ENCODE measurements at places on chromosomes 13 and 19.
A peak's percentile ranks its signal among the peaks of the same experiment; 100 is the strongest.

- DNase-seq, result no peak
Measured at GRCh38 chr13:101846249-101846648, 393.8 kb downstream of the ITGBL1 start.

GRCh38 chr13:111506125-111506524 lies 185.7 kb downstream of the TEX29 start:
- peak; percentile 12 for DNase-seq

DNA sequence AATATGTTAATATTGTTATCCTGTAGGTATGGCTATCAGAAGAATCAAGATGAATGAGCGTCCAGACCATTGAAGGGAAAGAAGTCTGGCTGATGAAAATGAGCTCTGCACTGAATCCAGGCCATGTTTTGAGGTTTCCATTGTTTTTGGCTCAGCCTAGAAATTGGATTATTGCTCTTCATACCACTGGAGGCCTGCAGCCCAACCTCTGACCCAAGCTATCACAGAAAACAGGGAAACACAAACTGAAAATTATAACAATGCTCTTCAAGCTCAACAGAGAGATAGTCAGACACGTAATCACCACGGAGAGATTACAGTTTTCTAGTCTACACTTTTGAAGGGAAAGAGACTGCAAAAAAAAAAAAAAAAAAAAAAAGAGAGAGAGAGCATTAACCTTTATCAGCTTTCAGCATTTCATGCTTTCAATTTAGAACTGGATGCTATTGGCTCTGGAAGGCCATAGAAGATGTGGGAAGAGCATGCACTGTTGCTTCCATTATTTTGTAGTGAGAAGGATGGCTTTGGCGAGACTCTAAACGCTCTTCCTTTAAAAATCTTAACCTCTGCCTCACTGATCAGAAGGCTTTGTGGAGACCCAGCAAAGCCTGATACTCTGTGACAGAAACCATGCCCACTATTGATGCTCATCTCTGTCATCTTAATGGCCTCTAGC lies 10.8 kb downstream of the EDNRB start:
- no peak for DNase-seq

GRCh38 chr13:87244256-87244890 lies 426.8 kb upstream of the SLITRK5 start:
- DNase-seq, result no peak

DNA sequence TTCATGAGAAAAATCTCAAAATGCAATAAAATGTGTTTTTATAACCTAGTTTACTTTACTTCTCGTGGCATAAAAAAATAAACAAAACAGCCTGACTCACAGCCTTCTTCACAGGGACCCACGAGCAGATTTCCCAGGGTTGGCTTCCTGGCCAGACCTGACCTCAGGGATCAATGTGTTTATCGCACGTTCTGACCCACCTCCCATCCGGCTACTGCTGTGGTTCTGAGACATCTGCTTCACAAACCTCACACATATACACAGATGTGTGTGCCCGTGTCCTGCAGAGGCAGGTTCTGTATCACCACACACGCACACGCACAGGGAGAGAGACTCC lies 118.3 kb downstream of the COL4A2 start:
- peak; percentile 45 for DNase-seq

GRCh38 chr19:6773323-6773931 lies 919 bp downstream of the VAV1 start:
- DNase-seq, result peak; percentile 64

DNA sequence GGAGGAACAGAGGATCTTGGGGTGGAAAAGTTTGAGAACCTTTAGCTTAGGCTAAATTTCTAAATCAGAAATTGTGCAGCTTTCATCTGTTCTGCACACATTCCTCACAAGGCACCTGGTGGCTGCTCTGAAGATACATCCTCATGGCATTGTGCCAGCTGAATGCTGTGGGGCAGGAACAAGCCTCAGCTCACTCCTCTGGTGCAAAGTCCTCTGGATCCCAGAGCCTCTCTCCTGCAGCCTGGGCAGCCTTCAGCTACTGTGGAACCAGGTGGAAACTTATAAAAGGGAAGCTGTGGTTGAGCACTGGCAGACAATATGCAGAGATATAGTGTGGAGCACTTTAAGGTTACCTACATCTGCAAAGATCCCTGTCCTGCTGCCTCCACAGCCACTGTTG lies 72.3 kb downstream of the KCTD12 start:
- no peak for DNase-seq
